ENCODE measurements at places on chromosomes 1 and 21.

DNA sequence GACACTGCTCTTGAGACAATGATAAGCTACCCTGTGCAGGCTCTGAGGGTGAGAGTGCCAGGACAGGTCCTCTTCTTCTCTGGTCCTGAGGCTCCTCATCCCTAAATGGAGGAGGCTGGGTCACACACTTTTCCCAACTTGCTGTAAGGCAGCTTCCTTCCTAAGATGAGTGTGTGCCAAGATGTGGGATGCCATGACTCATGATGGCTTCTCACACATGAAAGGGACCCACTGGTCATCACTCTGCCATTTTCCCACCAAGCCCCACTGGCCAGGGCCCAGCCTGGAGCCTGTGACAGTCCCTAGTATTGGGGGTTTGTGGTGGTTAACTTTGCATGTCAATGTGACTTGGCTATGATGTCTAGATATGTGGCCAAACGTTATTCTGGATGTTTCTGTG lies 54.4 kb downstream of the CNIH3 start:
- no peak for DNase-seq

DNA sequence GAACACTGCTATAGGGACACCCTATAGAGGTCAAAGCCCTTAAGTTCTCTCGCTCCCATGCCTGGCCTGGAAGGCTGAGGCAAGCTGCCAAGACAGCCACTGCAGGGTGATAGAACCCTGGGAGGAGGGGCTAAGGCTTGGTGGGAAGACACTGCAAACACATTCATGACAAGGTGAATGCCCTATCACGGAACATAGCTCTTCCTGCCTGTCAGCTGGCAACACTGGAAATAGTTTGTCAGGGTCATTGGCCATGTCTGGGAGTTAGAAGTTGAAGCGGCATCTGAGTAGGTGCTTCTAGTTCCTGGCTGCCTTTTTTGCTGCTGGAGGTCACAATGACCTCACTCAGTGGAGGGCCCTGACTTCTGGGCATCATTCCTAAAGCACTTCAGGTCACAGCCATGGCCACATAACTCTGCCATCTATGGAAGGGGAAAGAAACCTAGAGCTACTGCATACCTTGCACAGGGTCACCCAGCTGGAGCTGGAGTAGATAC lies 4.2 kb downstream of the FABP3 start:
- DNase-seq = no peak

DNA sequence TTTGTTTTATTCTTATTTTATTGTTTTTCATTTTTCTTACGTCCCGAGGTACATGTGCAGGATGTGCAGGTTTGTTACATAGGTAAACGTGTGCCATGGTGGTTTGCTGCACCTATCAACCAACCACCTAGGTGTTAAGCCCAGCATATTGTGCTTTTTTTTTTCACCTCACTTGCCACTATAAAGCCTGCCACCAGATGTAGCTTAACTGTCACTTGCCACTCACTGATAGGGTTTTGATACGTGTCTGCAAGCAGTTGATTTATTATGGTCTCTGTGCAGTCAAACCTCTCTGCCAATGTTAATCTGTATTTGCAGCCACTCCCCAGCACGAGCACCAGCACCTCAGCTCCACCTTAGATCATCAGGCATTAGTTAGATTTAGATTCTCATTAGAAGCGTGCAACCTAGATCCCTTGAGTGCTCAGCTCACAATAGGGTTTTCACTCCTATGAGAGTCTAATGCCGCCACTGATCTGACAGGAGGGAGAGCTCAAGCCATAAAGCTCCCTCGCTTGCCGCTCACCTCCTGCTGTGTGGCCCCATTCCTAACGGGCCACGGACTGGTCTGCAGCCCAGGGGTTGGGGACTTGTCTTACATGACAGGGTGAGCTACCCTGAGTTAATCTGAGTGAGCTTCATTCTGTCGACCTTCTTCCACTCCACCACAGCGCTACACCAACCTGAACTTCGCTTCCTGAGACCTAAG lies 17.9 kb upstream of the ABCG1 start:
- DNase-seq = no peak

- no peak for DNase-seq
Measured at GRCh38 chr1:73593364-73593763, 604.6 kb downstream of the LRRIQ3 start.

Measured in lung microvascular endothelial cell (primary cell).